Activated CD4-positive, alpha-beta T cell treated with anti-CD3 and anti-CD28 coated beads, Interleukin-10, Interleukin-2, amounts not matched to agents 100 ng/mL and 50 ng/mL, durations not matched to agents 16 hours and 8 hours (primary cell): ENCODE measurements at places on chromosomes 16 and 17.

- no peak for DNase-seq
Measured at GRCh38 chr17:79890706-79891105, 51.5 kb upstream of the CBX4 start.

DNA sequence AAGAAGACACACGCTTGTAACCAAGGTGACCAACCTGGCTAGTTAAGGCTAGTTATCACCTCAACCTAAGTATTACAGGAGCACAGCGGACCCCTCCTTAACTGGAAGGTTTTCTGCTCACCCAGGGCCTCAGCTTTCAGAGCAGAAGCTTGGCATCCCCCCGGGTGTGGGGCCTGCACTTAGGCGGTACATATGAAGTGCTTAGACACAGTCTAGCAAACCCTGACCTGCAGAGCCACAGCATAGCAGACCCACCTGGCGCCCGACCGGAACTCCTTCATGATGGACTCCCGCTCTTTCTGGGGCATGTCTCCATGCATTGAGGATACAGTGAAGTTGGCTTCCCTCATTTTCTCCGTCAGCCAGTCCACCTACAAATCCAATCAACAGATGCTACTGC, 9.8 kb downstream of the EIF4A3 start:
- DNase-seq, result no peak

DNA sequence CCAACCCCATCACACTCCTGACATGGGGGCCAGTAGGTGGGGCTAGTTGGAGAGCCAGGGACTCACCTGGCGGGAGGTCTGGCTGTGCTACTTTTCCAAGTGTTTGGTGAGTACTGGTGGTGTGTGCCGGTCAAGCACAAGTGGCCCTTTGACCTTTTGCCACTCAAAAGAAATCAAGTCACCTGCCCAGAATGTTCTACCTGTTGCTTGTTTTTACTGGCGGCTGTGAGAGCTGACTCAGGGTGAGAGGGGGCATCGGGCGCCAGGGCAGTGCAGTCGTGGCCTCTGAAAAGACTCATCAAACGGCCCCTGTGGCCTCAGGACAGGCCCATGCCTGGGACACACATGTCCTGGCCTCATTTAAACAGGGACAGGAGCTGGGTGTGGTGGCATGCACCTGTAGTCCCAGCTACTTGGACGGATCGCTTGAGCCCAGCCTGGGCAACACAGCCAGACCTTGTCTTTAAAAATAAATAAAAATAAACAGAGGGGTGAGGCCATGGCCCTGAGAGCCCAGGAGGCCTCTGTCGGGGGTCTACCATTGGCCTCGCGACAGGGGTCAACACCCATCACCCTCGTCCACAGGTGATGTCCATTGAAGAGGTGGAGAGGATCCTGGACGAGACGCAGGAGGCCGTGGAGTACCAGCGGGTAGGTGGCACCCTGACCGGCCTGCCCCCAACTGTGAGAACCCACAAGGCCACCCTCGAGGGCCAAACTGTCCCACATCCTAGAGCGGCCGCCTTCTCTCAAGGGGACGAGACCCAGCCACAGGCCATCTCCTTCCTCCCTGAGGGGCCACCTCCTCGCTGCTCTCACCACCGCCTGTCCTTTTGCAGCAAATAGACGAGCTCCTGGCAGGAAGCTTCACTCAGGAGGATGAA, 5.0 kb downstream of the CHMP6 start:
- no peak for DNase-seq

- DNase-seq, result no peak
Measured at GRCh38 chr16:1809281-1809801, 15.8 kb upstream of the IGFALS start.

GRCh38 chr17:9237661-9238301, 216.5 kb downstream of the NTN1 start:
- no peak for DNase-seq

GRCh38 chr17:58332778-58333735, 4.5 kb upstream of the TSPOAP1 start:
- DNase-seq, result peak; percentile 92
